ENCODE measurements at places on chromosomes 5 and 9.

GRCh38 chr5:122908662-122909061 is 63.2 kb downstream of the SNX24 start:
- DNase-seq: no peak

DNA sequence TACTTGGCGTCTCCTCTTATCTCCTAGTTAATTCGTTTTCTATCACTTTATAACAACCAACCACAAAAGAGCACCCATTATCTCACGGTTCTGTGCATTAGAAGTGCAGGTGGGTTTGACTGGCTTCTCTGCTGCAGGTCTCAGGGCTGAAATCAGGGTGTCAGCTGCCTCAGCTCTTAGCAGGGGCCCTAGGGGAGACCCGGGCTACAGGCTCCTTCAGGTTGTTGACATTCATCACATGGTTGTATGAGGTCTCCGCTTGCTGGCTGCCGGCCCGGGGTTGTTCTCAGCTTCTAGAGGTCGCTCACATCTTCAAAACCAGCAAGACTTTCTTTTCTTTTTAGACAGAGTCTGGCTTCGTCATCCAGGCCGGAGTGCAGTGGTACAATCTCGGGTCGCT is 2.9 kb upstream of the ZMYND19 start:
- DNase-seq: no peak

GRCh38 chr5:1788828-1789227 is 10.8 kb downstream of the MRPL36 start:
- no peak for DNase-seq

DNA sequence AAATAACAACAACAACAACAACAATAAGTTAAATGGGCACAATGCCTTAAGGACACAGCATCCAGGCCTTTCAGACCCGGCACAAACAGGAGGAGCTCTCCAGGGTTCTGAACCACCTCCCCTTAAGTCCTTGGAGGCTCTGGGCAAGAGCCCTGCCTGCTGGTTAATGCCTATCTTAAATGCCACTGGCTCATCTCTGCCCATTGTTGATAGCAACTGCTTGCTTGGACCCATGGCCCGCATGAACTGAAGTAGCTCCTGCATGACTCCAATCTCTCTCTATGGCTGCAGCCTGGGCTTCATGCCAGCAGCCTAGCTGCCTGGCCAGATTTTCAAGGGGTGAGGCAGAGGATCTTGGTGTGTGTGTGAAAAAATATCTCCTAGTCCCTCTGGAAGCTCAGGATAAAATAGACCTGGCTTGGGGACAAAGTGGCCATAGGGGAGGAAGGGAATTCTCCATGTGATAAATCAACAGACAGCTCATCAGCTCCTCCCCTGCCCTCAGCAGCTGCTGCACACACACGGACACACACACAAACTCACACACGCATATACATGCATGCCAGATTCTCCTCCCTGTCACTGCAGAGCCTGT is 27.4 kb downstream of the FAM219A start:
- no peak for DNase-seq

- DNase-seq: no peak
Measured at GRCh38 chr9:3888497-3888858, 362.7 kb upstream of the RFX3 start.

- DNase-seq: no peak
Measured at GRCh38 chr5:178340637-178341036, 108.0 kb upstream of the PHYKPL start.

- DNase-seq: no peak
Measured at GRCh38 chr9:37692622-37693221, 42.0 kb downstream of the FRMPD1 start.

GRCh38 chr9:99895510-99895909 is 10.9 kb upstream of the STX17 start:
- no peak for DNase-seq

DNA sequence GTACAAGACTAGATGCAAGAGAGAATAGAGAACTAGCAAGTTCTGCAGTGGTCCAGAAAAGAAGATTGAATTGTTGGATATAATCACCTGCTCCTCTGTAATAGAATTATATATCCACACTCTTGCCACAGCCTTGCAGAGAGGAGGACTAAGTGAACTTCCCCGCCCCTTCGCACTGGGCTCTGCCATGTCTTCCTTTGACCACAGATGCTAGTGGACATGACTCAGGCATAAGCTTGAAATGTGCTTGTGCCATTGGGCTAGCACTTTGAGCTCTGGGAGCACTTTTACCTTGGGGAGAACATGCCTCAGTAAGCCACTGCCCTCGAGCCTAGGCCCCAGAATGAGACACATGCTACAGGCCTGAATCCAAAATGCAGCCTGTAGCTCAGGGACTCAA is 113.5 kb upstream of the RASA1 start:
- DNase-seq: no peak

GRCh38 chr5:74396913-74397622 is 243.5 kb downstream of the ENC1 start:
- no peak for DNase-seq

- no peak for DNase-seq
Measured at GRCh38 chr5:142619815-142620214, 66.1 kb downstream of the FGF1 start.

GRCh38 chr9:115106642-115107041 is 11.3 kb downstream of the TNC start:
- DNase-seq: no peak

GRCh38 chr9:72185561-72185960 is 36.3 kb downstream of the GDA start:
- no peak for DNase-seq

- no peak for DNase-seq
Measured at GRCh38 chr5:95808013-95808685, 14.4 kb downstream of the GLRX start.

DNA sequence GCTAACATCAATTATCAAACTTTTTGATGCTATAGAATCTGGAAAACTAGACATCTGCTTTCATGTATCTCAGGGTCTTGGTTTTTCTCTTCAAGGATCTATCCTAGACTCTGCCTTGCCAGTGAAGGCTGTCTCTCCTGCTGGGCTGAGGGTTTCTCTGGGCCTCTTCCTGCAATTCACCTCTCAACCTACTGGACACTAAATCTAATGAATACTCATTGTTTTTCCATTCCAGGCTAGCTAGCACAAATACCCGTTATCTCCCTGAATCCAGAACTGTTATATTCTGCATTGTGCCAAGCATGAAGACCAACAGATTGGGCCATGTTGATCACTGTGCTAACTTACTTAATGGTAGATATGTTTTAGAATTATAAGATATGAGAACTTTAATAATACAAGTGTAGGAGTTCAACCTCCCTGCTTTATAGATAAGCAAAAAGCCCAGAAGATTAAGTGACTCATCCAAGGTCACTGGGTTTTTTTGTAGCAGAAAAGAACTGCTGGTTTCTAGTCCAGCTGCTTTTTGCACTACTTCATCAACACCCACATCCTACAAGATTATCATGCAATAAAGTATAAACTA is 56.5 kb upstream of the RNF38 start:
- no peak for DNase-seq

DNA sequence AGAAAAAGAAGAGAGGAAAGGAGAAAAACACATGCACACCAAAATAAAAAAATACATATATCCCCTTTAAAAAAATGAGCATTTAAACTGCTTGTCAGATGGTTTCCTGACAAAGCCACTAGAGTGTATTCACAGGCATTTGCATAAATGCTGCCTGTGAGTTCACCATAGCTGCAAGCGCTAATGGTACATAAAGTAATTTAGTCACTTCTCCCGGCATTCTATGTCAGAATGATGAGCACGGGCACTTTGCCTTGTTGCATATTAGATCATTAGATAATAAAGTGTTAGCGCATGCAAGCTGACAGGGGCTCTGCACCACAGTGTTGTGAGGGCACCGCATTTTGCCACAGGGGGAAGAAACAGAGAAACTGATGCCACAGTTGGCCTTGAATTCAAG is 280.6 kb downstream of the EBF1 start:
- DNase-seq: no peak

DNA sequence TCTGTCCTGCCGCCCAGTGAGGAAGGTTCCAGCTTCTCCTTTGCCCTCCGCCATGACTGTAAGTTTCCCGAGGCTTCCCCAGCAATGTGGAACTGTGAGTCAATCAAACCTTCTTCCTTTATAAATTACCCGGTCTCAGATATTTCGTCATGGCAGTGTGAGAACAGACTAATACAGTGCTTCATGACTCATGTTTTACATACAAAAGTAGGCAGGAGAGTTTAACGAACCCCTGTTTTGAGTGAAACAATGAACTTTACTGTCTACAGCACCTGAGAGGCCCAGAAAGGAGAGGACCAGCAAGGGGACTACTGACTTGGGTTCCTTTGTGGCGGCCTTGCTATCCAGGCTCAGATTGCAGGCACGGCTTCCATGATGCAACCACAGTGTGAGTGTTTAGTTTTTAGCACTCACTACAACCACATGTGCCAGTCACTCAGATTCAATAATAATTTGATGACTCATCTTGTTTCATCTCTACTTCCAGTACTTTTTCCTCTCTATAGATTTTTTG is 139.1 kb upstream of the CLINT1 start:
- DNase-seq: no peak

DNA sequence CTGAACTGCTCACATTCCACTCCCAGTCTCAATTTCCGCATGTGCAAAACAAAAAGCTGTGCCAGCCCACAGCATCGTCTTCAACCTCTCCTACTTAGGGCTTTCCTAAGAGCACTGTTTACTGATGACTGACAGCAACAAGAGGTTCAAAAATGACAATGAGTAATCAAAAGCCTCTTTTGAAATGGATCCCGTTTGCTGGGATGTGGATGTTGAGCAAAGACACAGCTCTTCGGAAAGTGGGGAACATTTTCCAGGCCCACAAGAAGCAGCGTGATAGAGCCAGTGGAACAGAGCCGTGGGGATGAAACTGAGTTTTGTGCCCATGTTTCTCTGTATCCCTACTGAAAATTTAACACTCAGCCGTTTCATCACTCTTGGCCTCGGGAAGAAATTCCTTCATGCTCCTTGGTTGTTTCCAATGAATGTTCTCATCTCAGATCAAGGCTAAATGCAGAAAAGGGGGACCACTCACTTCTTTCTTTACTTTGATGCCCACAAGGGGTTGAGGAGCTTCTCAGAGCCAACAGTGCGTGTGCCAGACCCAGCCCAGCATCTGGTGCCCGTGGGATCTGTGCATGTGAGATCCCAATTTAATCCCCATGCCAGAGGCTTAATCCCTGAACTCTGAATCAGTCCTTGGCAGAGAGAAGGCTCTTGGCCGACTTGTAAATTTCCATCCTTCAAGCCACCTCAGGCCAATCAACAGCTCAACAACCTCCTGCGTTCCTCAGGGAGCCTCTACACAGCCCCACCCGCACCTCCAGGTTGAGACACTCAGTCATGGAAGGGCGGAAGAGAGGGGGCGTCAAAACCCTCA is 230.2 kb upstream of the DAPK1 start:
- DNase-seq: no peak

- no peak for DNase-seq
Measured at GRCh38 chr5:36300927-36301540, 668 bp downstream of the RANBP3L start.

- DNase-seq: no peak
Measured at GRCh38 chr5:53481159-53481886, 894 bp downstream of the FST start.

- DNase-seq: no peak
Measured at GRCh38 chr5:1111241-1111726, 579 bp downstream of the SLC12A7 start.

- no peak for DNase-seq
Measured at GRCh38 chr5:163377982-163378381, 59.4 kb upstream of the CCNG1 start.

DNA sequence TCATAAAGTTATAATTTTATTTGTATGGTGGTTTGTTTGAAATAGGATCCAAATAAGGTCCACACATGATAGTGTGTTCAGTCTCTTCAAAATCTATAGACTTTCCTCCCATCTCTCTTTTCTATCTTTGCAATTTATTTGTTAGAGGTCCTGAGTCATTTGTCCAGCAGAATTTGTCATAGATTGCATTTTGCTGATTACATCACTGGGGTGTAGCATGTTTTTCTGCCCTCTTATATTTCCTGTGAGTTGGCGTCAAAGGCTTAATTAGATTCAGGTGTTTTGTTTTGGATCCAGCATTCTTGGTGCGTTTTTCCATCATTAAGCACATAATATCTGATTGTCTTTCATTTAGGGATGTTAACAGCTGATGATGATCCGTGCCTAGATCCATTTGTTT is 15.0 kb downstream of the CYFIP2 start:
- DNase-seq: no peak

DNA sequence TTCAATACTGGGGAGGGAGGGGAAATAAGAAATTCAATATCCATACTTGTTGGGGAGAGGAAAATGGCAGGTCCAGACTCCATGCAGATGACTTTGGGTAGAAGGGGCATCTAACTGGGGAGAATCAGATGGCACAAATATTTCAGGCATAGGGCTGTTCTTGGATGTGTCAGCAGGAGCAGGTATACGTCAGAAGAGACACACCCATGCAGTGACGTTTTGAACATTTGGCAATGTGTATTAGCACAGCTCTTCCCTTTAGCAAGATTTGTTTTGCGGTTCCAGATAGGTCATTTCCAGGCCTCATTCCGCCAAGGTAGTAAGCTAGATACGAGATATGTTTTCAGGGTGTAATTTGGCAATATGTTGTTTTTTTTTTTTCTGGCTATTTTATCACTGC is 187.2 kb upstream of the CDH10 start:
- DNase-seq: no peak

GRCh38 chr9:71353720-71354119 is 232.3 kb upstream of the TRPM3 start:
- no peak for DNase-seq

GRCh38 chr9:112699230-112699629 is 18.7 kb downstream of the INIP start:
- DNase-seq: no peak

DNA sequence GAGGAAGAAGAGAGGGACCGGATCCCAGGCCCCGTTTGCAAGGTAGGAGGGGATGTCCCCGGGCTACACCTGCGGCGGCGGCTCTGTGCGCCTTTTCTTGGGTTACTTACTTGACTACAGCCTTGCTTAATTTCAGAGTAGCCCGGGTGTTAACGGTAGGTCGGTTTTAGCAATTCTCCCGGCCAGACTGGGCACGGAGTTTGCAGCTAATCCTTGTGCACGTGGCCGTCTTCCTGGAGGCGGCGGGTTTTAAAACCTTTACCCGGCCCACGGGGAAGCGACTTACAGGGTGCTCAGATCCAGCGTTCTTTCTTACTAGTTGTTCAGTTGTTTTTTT is 313 bp downstream of the BRIX1 start:
- DNase-seq: no peak

DNA sequence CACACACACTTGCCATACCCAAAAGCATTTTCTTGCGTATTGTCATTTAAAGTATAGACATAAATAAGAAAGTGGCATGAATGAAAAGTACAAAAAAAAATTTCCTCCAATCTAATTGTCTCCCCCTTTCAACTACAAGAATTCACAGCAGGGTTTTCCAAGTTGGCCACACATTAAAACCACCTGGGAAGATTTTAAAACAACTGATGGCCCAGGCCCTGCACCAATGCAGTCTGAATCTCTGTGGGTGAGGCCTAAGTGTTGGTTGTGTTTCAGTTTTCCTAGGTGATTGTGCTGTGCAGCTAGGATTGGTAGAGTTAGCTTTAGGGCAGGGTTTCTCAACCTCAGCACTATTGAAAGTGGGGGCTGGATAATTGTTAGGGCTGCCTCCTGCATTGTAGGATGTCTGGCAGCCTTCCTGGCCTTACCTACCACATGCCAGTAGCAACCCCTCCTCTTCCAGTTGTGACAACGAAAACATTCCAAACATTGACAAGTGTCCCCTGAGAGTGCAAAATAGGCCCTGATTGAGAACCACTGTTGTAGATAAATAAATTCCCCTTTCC is 337.1 kb downstream of the KIAA0825 start:
- no peak for DNase-seq

GRCh38 chr5:140038373-140038957 is 4.6 kb downstream of the NRG2 start:
- DNase-seq: no peak

- no peak for DNase-seq
Measured at GRCh38 chr5:157335534-157336422, 69.9 kb downstream of the CYFIP2 start.

Measured in stimulated activated CD4-positive, alpha-beta T cell treated with anti-CD3 and anti-CD28 coated beads, TNF-alpha, amount 100 ng/mL, for 24 hours (primary cell).